Hematopoietic multipotent progenitor cell treated with erythropoietin and hydrocortisone succinate and interleukin-3 and kit ligand, for 17 days (in vitro differentiated cells): ENCODE measurements at places on chromosomes 2 and 18.

DNA sequence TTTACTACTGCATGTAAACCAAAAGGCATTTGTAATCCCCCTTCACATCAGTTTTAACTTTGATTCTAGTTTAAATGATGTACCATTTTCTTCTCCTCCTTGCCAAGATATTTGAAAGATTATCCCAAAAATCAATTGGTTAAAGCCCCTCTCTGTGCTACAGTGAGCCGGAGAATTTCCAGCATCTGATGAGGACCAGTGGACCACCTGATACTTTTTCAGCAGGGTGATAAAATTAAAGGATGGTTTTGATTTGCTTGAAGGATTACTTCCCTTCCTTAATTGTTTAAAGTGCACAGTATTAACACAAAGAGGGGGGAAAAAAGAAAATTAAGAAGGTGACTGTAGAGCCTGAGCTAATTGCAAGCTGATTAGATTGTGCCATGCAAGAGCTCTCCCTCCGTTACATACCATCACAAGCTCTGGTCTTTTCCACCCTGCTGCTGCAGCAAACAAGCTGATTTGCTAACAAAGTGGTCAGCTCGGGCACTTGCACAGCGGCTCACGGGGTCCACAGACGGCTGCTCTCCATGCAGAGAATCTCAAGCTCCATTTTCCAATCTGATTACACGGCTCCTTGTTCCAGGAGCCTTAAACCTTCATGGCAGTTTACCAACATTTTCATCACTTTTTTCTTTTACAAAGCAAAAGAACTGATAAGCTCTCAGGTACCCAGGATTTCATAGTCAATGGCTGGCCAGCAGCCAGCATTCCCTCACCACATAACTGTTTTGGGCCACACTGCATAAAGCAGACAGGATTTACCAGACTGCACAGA lies 22.1 kb downstream of the FIGN start:
- no peak for DNase-seq

- no peak for DNase-seq
Measured at GRCh38 chr2:74762789-74763188, 71.1 kb upstream of the HK2 start.

- DNase-seq = no peak
Measured at GRCh38 chr18:79856119-79857007, 58.6 kb downstream of the KCNG2 start.

- no peak for DNase-seq
Measured at GRCh38 chr2:27494944-27495554, at the start of gene FNDC4. Gene FNDC4 (minus strand): TSS chr2:27495200. CDS start chr2:27494679, 521 bp downstream.

GRCh38 chr18:40962784-40963183 lies 992.2 kb upstream of the PIK3C3 start:
- DNase-seq = no peak

GRCh38 chr18:66325251-66325650 lies 278.6 kb downstream of the CDH19 start:
- DNase-seq = no peak

GRCh38 chr2:15675456-15676195 lies 84.0 kb downstream of the DDX1 start:
- no peak for DNase-seq

DNA sequence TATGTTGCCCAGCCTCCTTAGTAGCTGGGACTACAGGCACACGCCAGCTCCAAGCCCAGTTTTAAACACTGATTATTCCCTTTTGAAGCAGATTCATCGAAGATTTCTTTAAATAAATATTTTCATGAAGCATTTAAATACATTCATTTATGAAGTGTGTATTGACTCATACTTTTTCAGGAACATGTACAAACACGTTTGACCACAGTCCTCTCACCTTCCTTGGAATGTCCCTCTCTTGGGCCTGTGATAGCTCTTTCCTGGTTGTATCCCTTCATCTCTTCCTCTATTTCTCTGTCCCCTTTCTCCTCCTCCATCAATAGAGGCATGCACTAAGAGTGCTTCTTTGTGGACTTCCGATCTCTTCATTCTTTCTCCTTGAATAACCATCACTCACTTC lies 2.5 kb downstream of the PSTPIP2 start:
- DNase-seq = no peak

DNA sequence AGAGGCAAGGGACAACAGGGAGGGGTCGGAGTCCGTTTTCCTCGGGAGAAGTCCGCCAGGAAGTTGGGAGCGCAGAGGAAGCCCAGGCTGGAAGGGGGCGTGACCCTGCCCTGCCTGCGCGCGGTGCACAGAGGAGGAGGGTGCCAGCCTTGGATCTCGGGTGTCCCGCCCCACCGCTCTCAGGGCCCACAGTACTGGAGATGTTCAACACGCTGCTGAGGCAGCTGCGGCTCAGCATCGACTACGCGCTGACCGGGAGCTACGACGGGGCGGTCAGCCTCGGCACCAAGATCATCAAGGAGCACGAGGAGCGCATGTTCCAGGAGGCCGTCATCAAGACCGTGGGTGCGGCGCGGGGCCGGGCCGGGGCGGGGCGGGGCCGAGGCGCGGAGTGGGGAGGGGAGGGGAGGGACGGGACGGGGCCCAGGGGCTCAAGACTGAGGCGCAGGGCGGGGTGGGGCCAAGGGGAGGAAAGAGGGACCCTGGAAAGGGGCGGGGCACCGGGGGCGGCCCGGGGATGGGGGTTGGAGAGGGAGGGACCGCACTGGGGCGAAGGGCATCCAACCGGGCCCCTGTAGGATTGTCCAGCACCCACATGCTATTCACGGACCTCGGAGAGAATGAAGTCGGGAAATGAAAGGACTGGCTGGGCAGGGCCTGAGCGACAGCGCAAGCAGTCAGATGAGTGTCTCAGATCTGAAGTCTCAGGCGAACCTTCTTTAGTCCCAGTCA lies 36.6 kb downstream of the POMC start:
- DNase-seq = no peak

GRCh38 chr2:175518206-175518605 lies 336.7 kb upstream of the ATP5MC3 start:
- DNase-seq = no peak

GRCh38 chr2:237864940-237865622 lies 5.7 kb downstream of the RAMP1 start:
- DNase-seq = no peak

DNA sequence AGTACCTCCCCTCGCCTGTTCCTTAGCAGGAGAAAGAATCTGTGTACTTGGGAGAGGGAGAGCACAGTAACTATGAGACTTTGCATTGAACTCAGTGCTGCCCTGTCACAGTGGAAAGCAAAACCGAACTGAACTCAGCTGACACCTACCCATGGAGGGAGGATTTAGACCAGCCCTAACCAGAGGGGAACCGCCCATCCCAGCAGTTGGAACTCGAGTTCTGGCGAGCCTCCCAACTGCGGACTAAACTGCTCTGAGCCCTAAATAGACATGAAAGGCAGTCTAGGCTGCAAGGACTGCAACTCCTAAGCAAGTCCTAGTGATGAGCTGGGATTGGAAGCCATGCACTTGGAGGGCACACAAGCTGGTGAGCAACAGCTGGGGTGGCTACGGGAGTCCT lies 110.4 kb downstream of the GRB14 start:
- no peak for DNase-seq

DNA sequence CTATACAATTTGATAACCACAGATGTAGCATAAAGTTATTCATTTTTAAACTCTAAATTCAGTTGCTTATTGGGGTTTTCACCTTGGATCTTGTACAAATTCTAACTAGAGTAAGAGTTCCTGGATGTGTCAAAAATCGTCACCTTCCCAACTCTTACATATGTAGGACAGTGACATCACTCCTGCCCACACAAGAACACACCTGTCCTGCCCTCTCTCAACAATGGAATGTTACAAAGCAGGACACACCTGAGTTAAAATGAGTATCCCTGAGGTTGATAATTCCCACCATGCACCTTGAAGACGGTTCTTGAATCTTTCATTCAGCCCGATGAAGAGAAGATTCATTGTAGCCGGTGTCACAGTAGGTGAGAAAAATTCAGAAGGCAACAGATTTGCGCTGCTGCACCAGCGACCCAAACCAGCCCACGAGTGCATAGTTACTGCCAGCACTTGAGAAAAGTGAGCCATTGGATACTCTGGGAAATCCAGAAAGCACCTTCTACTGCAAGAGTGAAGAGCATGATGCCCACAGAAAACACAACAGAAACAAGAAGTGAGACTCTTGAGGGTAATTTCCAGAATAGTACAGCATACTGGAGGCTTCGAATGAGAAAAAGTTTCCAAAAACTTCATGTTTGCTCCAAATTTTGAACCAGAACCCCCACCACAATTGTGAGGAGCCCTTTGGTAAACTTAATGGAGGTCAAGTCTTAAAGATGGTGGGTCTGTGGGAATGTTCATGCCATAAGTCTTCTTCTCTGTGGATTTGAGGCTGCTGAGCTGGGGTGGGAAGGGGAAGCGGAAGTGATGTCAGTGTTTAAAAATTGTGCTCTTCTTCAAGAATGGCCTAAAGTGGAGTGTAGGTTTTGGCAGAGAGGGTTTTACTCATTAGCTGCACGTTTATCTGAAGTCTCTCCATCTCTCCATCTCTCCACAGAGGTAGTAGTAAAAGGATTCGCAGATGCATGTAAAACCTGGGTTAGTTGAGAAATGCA lies 34.7 kb upstream of the ADAM23 start:
- no peak for DNase-seq

- DNase-seq = no peak
Measured at GRCh38 chr2:221346411-221346810, 225.7 kb downstream of the EPHA4 start.

DNA sequence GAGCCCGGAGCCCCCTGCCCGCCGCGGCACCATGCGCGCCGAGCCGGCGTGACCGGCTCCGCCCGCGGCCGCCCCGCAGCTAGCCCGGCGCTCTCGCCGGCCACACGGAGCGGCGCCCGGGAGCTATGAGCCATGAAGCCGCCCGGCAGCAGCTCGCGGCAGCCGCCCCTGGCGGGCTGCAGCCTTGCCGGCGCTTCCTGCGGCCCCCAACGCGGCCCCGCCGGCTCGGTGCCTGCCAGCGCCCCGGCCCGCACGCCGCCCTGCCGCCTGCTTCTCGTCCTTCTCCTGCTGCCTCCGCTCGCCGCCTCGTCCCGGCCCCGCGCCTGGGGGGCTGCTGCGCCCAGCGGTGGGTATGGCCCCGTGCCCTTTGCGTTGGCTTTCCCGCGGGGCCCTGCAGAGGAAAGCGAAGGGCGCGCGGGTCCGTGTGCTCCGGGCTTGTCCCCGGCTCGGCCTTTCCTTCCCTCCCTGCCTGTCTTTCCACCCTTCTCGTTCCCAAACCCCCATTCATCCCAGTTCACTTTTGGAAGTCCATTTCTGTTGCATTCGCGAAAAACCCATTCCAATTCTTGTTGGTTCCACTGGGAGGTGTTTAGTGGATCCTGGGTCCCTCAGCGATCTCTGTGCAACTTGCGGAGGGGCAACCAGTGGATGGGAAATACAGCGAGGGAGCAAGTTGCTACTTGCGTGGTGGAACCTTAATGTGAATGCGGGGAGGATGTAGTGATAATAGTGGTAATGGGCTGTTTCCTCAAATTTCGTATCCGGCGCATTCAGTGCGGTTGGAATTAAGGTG lies 599 bp downstream of the ADAM23 start:
- DNase-seq = no peak

DNA sequence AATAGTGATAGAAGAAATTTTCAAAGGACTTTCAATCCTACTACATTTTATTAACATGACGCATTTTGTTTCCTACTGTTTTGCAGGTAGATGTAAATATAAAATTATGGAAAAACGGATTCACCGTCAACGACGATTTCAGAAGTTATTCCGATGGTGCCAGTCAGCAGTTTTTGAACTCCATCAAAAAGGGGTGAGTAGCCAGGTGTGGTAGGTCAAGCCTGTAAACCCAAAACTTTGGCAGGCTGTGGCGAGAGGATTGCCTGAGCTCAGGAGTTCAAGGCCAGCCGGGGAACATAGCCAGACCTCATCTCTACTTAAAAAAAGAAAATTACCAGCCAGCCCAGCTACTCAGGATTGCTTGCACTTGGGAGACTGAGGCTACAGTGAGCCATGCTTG lies 33.0 kb upstream of the MFSD2B start:
- no peak for DNase-seq

- DNase-seq = peak; percentile 35
Measured at GRCh38 chr2:68403199-68403644, 38.1 kb downstream of the PLEK start.

DNA sequence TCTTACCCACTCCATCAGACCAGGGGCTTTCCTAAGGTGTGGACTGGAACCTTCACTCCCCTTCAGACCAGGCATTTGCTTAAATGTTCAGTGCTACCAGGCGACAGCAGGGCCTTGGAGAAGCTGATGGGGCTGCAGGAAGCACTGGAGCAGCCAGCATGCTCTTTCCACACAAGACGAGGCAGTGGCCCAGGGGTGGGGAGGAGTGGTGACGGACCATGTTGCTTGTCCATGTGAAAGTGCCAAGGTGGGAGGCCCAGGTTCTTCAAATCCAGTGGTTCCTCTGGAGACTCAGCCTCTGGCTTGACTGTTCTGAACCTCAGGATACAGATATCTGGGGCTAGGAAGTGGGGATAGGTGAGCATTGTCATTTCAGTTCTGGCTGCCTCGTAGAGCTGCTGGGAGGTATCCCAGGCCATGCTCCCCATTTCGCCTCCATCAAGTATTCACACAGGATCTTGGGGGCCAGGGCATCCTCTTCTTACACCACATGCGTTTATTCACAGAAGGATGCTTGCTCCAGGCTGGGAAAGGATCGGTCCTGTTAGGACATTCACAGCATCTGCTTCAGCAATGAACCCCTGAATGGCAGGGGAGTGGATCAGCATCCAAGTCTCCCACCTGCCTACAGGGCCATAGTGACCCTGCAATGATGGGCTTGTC lies 62.2 kb downstream of the SFXN5 start:
- no peak for DNase-seq

DNA sequence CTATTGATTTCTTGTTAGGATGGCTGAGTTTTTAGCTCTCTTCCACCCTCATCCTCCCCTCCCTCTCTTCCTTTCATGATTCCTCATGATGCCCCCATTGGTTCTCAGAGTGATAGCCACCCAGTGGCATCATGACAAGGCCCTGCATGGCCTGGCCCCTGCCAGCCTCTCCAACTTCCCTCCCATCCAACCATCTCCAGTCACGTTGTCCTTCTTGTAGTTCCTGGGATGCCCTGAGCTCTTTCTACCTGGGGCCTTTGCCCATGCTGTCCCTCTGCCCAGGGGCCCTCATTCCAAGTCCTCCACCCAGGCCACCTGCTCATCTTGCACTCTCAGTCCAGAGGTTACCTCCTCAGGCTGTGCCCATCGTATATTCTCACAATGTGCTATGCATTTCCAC lies 247.5 kb downstream of the TFCP2L1 start:
- DNase-seq = no peak

GRCh38 chr2:147110317-147110716 lies 734.5 kb upstream of the ACVR2A start:
- DNase-seq = no peak

DNA sequence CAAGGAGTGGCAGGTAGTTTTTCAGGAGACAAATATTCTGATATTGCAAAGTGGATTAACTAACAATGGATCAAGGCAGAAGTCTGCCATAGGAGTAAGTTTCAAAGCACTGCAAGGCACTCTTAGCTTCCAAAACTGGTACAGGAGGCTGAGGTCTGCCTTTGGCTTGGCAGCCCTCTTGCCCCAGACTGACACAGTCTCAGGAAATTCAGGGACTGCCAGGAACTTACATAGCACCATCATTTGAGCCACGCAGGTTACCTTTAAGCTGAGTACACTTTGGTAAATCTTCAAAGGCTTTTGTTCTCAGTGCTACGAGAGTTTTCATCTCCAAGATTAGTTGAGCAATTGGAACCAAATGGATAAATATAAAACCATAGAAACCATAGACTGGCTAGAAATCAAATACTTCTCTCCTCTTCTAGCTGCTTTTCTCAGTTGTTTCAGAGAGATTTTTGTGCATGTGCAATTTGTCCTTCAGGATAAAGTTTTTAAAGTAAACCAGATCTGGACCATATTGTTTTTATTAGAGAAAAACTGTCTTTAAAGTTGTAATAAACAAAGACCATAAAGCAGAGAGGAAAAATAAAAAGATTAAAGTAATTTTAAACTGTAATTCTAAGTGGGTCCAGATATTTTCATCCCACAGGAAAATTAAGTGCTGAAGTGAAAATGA lies 18.8 kb downstream of the ANKRD29 start:
- no peak for DNase-seq
